ENCODE measurements at places on chromosomes 5 and 9.

DNA sequence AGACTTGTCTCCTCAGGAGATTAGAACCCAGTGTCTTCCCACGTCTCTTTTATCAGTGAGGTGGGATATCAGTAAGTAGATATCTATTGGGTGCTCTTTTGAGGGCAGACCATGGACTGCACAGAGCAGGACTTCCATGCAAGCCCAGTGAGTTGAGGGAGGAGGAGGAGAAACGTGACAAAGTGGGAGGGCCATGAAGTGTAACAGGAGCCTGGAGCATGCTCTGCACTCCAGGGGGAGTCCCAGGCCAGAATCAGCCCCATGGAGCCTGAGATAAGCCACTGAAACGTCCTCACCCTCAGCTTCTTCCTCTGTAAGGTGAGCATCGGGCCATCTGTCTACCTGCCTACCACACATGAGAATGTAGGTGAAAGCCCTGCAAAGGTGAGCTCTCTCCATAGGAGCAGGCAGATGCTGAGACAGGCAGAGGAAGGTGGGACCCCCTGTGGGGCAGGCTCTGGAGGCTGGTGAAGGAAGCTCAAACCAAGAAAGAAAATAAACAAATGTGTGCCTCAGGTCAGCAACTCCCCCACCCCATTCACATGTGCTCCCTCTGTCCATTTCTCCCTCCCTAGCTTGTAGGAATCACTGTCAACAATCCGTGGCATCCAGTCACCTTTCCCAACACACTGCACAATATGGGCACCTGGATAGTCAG, 87.4 kb downstream of the NRG2 start:
- no peak for DNase-seq

DNA sequence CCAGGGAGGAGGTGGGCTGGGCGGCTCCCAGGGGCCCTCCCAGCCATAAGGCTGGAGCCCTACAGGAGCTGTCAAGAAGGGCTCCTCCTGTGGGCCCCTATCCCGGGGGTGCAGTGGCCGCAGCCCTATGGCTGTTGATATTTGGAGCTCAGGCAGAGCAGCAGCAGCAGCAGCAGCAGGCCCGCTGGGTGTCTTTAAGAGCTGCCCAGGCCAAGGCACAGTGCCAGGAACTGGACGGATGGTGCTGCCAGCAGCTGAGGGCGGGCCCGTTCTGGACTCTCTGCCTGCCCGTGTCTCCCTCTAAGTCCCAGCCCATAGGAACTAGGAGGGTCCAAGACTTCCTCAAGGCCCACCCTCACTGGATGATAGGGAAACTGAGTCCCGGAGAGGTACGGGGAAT, 3.6 kb downstream of the AK1 start:
- DNase-seq, result no peak

GRCh38 chr9:68832101-68832500, 127.1 kb downstream of the PIP5K1B start:
- no peak for DNase-seq

DNA sequence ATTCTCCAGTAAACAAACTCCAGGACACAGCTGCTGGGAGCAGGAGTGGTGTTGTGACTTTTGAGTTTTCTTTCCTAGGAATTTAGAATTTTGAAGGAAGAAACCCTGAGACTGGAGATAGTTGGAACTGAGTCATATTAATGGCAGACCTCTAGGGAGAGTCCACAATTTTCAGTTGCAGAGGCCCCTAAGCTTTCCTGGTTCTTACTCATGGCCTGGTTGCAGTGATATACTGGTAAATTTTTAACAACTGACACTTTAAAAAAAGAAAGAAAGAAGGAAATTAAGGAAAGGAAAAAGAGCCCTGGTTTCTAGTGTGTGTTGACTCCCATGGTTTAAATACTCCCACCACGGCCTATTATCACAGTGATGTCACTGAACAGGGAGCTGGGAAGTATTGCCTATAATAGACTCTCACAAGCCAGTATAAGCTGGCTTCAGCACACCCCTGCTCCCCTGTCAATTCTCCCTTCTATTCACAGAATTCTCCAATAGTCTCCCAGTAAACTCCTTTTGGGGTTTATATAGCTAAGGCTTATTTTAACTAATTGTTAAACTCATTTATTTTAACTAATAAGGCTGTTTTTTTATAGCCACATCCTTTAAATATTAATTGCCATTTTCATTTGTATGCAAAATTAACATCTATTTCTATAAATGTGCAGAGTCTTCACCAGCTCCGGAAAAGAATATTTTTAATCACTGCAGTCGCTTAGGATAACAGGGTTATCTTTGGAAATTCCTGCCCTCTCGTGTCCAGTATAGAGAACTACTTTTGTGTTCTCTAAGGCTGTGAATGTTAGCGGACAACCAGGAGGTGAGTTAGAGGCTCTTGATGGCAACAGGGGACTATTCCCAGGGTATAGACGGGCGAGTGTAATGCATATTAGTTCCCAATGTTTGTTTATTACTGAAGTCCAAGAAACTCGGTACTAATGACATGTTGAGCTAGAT, 59.7 kb downstream of the GGTA1 start:
- no peak for DNase-seq
